ENCODE measurements at places on chromosomes 6 and 20.

DNA sequence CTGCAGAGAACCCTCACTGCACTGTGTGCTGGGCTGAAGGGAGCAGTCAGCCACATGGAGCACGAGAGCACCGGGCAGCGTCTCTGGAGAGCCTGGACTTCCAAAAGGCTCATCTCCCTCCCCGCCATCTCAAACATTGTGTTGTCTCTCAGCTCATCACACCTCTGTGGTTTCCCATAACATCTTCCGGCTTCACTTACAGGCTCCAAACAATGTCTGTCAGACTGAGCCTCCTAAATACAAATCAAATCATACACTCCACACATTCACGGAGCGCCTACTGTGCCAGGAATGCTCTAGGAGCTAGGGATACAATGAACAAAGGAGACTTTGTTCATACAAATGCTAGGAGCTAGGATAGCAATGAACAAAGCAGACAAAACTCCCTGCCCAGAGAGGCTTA is 398.0 kb downstream of the RNGTT start:
- DNase-seq = no peak

DNA sequence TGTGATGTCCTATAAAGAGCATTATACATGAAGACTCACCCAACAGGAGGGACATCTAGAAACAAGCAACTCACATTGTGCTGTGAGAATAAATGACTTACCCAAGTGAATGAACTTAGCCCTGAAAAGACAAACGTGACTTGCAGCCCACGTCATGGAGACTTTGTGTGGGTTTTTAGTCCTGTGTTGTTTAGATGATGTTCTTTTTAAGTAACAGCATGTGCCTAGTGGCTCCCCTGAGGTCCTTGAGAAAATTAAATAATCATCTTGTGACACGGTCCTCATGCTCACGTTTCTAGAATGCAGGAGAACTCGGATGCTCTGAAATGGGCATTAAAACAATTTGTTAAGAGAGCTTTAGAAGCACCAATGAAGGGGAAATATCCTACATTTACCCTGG is 165.1 kb downstream of the SASH1 start:
- DNase-seq = no peak

GRCh38 chr6:160305926-160306713 is 42.1 kb upstream of the SLC22A3 start:
- DNase-seq = no peak

- peak; percentile 71 for DNase-seq
Measured at GRCh38 chr6:36984581-36985416, 1.2 kb downstream of the MTCH1 start.

DNA sequence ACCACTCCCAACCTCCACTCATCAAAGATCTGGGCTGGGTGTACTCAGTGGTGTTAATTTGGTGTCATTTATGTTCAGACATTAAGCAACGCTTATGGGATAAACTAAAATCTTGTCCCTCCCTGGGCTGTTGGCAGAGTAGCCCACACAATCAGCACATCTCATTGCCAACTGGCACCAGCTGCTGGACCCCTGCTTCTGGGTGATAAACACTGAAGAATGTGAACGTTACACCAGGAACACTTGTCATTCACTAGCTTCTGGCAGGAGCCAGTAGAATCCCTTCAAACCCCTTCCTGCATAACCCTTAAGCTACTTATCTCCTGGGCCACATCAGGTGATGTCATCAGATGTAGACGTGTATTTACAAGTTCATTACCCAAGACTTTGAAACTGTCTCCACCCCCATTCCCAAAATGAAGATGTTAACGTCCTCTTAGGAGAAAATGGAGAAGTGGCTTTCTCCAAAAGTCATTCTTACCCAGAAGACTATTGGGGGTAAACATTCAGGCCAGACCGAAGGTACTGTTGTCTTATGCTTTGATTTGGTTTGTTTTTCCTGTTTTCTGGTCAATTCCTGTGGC is 107.8 kb upstream of the CD93 start:
- DNase-seq = no peak

- no peak for DNase-seq
Measured at GRCh38 chr6:111517965-111518364, 34.9 kb upstream of the REV3L start.

GRCh38 chr20:3733119-3733995 is 872 bp downstream of the HSPA12B start:
- no peak for DNase-seq

DNA sequence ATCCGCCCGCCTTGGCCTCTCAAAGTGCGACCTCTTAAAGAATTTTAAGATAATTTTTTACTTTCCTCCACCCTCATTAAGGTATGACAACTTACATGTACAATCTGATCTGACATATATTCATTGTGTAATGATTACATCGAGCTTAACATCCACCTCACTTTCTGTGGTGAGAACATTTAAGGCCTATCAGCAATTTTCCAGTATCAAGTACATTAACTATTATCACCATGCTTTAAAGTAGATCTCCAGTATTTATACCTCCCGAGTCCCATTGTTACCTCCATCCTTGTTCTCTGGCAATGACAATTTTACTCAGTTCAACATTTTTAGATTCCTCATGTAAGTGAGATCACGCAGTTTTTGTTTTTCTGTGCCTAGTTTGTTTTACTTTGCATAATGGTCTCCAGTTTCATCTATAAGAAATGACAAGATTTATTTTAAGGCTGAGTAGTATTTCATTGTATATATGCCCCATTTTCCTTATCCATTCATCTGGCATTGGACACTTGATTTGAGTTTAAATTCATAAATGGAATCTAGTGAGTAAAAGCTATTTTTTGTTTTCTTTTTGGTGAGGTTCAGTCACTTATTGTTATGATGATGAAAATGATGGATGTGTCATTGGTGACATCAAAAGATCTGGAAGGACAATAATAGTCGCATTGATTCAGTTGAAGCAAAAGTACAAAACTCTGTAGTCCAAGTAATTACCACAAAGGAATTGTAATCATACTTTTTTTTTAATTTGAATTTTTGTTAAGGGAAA is 87.0 kb downstream of the OR2B2 start:
- no peak for DNase-seq

- DNase-seq = no peak
Measured at GRCh38 chr6:151822252-151823111, 15.0 kb downstream of the ESR1 start.

GRCh38 chr6:1424306-1424927 is 35.0 kb downstream of the FOXF2 start:
- DNase-seq = no peak

DNA sequence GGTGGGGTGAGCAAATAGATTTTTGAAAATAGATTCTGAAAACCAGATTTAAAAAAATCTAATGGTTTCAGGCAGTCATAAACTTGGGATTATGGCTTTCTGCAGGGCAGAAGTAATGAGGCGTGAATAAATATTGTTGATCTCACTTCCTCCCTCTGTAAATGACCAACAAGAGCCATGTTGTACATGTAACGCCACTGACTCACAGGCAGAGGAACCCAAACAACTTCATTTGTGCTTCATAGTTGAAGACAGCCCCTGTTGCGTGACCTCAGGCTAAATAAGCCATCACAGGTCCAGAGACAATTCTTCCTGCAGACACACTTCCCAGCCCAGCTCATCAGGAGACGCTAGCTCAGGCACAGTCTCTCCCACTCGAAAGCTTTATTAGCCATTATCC is 59.1 kb upstream of the F13A1 start:
- DNase-seq = no peak

DNA sequence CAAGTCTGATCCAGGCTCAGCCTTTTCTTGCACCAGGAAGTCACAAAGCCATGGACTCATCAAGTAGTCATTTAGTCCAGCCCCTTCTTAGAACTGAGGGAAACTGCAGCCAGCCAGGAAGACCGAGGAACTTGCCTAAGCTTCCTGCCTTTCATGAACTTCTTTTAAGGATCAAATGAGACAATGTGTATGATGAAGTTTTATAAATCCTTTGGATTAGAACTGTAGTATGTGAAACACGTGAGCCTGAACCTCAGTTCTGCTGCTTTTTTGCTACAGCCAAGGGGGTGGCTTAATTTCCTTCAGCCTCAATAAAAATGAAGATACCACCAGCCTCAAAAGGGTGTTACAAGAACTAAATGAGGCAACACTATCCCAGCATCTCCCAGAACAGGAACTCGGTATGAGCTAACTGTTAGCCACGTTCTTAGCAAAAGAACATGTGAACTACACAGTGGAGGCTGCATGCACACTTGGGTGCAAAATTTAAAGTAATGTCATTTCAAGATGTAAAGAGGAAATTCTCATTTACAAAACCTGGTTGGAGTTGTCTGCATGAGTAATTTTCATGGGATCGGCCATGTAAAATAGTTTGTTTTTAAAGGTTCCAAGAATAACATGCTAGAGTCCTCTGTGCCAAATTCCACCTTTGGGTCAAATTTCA is 76.0 kb upstream of the TBC1D7 start:
- no peak for DNase-seq

GRCh38 chr20:15889061-15889460 is 684.2 kb downstream of the KIF16B start:
- no peak for DNase-seq

- peak; percentile 56 for DNase-seq
Measured at GRCh38 chr20:59207742-59208357, 44.2 kb downstream of the ZNF831 start.

DNA sequence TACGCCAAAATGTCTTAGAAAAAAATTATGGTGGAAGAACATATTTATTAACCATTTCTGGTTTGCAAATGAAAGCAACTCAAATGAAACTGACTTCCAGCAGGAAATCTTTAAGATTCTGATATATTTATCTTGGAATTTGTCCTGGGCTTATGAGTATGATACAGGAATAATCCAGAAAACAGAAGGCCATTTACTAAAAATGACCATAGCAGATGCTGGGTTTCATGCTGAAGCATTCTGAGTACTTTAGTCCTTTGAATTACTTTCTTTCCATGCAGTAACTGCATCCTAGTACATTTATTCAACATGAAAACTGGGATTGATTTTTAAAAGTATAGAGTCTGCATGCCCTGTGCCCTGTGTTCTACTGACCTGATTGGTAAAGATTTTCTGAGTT is 172.4 kb downstream of the CLVS2 start:
- DNase-seq = no peak

- no peak for DNase-seq
Measured at GRCh38 chr6:10398446-10399218, 16.2 kb downstream of the TFAP2A start.

- no peak for DNase-seq
Measured at GRCh38 chr6:131125431-131125830, 9.8 kb upstream of the AKAP7 start.

DNA sequence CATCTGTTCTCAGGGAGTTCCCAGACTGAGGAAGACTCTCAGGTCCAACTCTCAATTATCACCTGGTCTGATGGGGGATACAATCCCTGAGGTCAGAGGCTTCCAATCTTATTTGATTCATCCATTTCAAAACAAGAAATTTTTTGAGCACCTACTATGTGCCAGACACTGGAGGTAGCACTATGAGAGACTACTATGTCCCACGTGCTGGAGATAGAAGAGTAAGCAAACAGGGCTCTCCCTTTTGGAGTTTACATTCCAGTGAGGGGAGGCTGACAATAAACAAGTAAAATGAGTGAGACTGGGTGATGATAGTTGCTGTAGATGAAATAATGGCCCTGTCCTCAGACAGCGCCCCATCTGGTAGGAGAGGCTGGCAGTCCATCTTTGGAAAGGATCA is 16.5 kb downstream of the TMEM151B start:
- no peak for DNase-seq

- no peak for DNase-seq
Measured at GRCh38 chr6:3383525-3383924, 73.3 kb downstream of the SLC22A23 start.

GRCh38 chr6:51094271-51094670 is 275.6 kb downstream of the TFAP2B start:
- DNase-seq = no peak

DNA sequence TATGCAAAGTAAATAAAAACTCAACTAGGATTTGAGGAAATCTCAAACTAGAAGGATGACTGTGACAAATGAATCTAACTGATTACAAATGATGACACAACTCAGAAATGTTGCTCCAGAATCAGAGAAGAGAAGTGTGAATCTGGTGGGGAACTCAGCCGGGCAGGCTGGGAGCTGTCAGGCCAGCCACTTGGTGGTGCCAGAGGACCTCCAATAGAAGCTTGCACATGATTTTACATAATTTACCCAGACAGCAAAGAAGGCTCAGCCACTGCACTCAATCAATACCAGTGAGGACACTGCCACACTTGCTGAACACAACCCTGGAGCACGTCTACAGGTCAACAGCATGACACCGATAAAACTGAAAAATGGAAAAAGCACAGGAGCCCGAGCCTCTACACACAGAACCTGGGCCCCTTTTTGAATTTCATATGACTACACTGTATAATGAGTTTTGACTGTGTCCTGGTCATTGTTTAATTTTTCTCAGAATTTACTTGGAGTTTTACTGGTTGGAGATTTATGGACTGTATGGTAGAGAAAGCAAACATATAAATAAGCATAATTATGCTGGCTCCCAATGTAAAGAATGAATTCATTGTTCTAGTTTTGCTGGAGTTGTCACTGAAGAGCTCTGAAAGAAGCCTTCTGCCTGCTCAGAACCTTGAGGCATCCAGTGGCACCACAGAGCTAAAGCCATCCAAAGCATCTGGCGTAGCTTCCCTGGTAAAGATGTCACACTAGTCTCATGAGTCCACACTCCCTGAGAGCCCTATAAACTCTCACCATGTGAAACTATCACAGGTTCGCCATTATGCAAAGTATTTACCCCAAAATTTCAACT is 296.5 kb downstream of the THBS2 start:
- peak; percentile 74 for DNase-seq

- DNase-seq = no peak
Measured at GRCh38 chr20:41222296-41222695, 85.0 kb downstream of the PLCG1 start.

DNA sequence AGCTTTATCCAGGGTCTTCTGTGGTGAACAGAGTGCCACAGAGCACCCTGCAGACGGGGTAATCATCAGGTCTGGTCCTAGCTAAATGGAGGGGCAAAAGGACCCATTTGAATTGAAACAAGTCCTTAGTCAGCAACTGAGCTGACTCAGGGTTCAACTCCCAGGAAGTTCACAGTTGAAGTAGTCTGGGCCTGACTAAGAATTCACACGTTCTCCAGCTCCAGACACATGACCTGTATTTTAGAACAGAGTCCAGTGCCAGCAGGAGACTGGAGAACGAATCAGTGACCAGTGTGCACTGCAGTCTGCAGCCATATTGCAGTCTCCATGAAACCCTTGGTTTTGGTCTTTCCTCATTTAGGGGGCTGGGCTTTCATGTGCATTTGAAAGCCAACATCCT is 85.2 kb downstream of the ELOVL4 start:
- DNase-seq = no peak

DNA sequence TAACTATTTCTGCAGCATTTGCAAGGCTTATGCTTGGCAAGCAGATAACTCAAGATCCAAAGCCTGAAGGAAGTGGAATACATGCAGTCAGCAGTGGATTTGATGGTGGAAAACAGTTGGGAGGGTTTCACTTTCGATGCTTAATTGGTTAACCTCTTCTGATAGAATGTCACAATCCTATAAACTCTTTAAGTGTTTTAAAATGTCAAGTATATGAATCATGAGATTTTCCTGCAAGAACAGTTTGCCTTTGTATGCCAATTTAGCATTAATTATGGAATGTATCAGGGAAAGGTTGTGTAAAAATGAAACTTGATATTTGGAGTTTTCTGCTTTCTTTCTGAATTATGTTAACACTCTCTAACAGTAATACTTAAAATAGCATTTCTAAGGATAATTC is 36.6 kb downstream of the NKX2-4 start:
- DNase-seq = no peak

- DNase-seq = no peak
Measured at GRCh38 chr20:63254606-63255384, 532 bp upstream of the NKAIN4 start.

Measured in left cardiac atrium (tissue), 4 donors.